ENCODE measurements at places on chromosomes 5 and 9.

GRCh38 chr5:37111426-37112382 lies 137.5 kb downstream of the CPLANE1 start:
- DNase-seq, result peak; percentile 16

DNA sequence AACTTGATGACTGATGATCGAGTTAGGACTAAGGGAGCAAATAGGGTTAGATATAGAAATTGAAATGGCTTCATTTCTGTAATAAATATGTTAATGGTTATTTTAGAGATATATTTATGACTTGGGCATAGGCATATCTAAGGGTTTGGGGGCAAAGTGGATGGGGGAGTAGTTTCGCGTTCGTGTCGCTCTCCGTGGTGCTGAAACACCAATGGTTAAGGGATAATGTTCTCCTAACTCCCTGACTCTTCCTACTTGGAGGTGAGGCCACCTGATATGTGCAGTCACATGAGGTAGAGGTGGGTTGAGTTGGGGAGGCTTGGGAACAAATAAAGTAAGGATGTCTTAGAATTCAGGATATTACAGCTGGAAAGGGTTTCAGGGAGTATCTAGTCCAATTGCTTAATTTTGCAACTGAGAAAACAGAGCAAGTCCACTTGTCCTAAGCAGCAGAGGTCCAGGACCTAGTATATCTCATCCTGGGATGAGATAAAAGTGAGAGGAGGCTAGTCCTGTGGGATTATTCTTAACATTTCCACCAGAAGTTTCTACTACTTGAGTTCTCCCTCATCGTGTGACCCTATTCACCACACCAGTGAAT lies 44.0 kb upstream of the MAP1B start:
- no peak for DNase-seq

DNA sequence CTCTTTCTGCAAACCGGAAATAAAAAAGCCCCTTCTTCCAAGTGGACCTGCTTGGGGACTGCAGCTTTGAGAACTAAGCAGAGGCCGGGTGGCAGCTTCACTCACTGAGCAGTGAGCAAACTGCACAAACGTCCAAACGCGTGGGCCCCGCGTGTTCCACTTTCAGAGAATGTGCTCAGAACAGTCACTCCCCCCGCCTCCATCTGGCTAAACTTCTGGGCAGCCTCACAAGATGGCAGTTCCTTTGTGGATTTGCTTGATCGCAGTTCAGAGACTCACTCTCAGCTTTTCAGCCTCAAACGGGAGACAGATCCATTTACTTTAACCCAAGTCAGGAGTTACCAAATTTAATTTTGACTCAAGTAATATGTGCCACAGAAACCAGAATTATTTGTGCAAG lies 216.6 kb downstream of the TLE1 start:
- no peak for DNase-seq

DNA sequence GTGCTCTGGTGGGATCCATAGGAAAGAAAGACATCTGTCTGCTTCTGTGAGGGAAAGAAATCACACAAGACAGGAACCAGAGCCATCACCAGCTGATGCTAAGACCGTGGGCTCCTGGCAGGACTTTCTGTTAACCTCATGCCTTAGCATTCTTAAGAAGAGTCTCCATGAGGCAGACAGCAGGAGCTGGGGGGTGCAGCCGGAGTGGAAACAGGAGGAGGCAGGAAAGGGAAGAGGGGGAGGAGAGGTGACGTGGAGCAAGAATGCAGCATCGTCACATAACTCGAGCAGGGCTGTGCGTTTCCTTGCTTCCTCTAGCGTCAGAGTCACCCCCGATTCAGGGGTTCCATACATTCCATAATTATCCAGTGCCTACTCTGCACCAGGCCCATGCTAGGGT lies 53.6 kb downstream of the ERGIC1 start:
- no peak for DNase-seq

GRCh38 chr5:128237000-128237399 lies 153.4 kb downstream of the SLC12A2 start:
- DNase-seq, result no peak

- no peak for DNase-seq
These were observed 65.3 kb downstream of the CDC14B start for GRCh38 chr9:96554326-96554725.

GRCh38 chr9:111916234-111916645 lies 19.6 kb downstream of the UGCG start:
- DNase-seq, result no peak

GRCh38 chr5:39578887-39579497 lies 154.2 kb upstream of the DAB2 start:
- DNase-seq, result no peak

GRCh38 chr9:133991214-133991921 lies 756 bp downstream of the VAV2 start:
- DNase-seq, result no peak

- DNase-seq, result no peak
These were observed 2.1 kb upstream of the GLIS3 start for GRCh38 chr9:4301971-4302427.

- DNase-seq, result no peak
These were observed 69.7 kb downstream of the DRD1 start for GRCh38 chr5:175374166-175374875.

DNA sequence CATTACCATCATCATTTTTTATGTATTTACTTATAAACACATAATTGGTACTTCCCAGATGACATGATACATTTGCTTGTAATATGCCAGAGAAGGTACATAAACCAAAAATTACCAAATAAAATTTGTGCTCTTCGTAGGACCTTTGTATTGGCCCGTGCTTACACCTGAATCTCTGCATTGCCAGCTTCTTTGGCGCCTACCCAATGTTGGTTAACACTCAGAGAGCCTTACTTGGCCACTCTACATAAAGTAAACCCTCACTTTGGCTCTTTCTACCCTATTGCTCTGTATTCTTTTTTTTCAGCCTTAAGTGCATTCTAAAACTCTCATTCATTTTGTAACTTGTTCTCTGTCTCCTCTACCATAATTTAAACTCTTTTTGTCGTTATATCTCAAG lies 148.1 kb upstream of the ZNF608 start:
- DNase-seq, result no peak

DNA sequence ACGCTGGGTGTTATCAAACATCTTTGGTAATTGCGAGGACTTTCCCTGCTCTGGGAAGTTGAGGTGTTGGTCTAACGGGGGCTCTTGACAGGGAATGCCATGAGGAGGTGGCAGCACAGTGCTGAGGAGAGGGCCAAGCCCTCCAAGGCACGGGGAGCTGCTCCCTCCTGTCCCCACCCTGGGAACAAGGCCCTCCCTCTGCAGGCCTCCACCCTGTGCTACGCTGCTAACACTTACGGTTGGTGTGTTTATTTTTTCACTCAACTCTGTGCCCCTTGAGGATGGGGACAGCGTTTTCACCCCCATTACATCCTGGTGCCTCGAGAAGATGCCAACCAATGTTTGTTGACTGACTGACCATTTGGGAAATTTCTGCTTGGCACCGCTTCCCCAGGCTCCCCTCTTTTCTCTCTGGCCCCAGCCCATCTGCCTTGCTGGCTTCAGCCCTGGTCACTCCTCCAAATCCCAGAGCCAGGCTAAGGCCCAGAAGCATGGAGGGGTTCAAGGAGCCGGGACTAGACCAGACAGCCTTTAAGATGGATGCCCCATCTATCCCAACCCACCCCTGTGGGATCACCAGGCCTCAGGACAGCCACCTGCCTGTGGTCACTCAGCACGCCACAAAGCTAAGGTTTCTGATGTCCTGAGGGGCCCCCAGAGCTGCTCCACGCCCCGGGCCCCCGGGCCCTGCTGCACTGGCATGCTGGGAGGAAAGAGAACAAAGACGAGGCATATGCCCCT lies 125.7 kb downstream of the BARX1 start:
- DNase-seq, result no peak

GRCh38 chr9:123637945-123638634 lies 282.1 kb downstream of the CRB2 start:
- DNase-seq, result peak; percentile 88

- no peak for DNase-seq
These were observed 19.1 kb downstream of the UGT3A2 start for GRCh38 chr5:36047384-36048160.

GRCh38 chr5:155983954-155984353 lies 343.0 kb upstream of the SGCD start:
- no peak for DNase-seq

DNA sequence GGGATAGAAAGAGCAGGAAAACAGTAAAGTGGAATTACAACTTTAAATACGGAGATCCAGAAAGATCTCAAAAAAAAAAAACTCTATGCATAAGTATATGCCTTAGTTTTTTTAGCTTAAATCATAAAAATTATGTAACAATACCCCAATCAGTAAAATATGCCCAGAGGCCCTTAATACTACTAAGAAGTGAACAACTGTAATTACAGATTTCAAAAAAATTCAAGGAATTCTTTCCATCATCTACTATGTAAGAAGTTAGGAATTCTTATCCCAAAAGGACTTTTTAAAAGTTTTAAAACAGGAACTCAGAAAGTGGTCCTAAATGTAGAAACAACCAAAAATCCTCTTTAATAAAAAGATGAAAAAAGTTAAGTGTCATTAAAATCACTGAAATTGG lies 111.3 kb downstream of the SSBP2 start:
- DNase-seq, result no peak

- DNase-seq, result no peak
These were observed 156.3 kb upstream of the MVB12B start for GRCh38 chr9:126170286-126170823.

GRCh38 chr5:175202463-175203068 lies 241.4 kb downstream of the DRD1 start:
- DNase-seq, result no peak

DNA sequence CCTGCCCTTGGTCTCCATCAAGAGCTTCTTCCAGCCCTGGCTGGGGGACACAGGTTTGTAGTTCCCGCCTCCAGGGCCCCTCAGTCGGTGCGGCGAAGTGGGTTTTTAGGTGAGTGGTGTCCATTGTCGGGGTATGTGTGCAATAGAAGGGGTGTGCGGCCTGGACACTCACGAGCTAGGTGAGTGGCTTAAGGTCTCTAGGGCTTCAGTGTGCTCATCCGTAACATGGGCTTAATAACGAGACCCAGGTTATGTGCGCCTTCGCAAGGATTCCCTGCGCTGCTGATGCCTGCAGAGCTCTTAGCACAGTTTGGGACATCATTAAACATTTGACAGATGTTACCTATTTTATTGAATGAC lies 656 bp downstream of the CEP78 start:
- DNase-seq, result no peak

- DNase-seq, result no peak
These were observed 95.0 kb downstream of the ADAMTSL1 start for GRCh38 chr9:18568973-18569372.

DNA sequence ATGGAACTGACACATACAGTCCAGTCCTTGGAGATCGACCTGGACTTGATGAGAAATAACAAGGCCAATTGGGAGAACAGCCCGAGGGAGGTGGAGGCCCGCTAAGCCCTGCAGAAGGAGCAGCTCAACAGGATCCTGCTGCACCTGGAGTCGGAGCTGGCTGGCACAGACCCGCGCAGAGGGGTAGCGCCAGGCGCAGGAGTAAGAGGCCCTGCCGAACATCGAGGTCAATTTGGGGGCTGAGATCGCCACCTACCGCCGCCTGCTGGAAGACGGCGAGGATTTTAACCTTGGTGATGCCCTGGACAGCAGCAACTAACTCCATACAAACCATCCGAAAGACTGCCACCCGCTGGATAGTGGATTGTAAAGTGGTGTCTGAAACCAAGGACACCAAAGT lies 1610.1 kb upstream of the ACO1 start:
- no peak for DNase-seq

DNA sequence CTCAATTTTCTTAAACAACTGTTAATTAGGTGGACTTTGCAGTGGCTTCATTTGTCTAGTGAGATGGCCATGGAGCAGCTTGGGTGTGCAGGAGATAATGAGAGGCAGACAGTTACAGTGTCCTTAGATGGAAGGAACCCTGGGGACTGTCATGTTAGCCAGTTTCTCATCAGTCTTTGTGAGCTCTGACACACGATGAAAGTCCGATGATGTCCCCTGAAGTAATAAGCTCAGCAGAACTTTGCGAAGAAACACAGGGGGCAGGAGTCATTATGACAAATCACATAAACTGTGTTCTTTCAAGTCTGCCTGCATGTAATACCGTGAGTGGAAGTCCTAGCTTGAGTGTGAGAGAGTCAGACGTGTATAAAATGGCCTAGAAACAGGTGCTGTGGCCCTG lies 201.8 kb downstream of the DRD1 start:
- no peak for DNase-seq

GRCh38 chr5:14218480-14218879 lies 75.3 kb downstream of the TRIO start:
- no peak for DNase-seq

GRCh38 chr5:41686191-41686590 lies 175.8 kb upstream of the PLCXD3 start:
- DNase-seq, result no peak

GRCh38 chr9:68597362-68597997 lies 56.8 kb upstream of the TMEM252 start:
- no peak for DNase-seq

DNA sequence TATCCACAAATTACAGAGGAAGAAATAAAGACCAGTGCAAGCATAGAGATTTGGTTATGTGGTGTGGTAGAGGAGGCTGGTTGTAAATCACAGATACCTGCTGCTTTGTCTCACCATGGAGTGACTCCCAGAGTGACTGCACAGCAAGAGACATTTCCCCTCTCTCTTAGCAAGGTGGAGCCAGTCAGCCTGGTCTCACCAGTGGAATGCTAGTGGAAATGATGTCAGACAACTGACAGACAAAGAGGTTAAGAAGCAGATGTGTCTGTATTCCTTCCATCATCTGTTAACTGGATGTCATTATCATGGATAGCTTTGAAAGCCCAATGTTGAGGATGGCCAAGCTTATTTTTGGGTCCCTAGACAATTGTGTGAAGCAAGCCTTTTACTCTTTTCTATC lies 509.4 kb upstream of the SEMA6A start:
- DNase-seq, result no peak

DNA sequence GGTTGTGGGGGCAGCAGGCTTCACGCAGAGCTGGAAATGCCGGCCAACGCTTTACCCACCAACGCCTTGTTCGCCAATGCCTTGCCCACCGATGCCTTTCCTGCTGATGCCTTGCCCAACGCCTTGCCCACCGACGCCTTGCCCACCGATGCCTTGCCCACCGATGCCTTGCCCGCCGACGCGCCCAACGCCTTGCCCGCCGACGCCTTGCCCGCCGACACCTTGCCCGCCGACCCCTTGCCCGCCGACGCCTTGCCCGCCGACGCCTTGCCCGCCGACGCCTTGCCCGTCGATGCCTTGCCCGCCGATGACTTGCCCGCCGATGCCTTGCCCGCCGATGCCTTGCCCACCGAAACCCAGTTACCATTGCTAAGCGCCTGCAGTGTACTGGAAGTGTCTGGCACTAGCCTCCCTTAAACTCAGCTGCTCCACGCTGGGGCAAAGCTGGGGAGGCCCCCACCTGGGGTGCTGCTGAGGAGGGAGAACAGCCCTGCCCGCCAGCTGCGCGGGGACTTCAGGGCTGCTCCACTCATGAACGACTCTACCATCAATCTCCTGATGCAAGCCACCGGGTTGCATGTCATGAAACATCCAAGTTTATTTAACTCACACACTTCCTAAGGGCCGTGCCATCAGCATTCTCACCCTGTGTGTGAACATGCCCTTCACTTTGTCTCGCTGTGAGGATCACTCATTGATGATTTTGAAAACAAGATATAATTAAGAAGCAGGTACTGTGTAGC lies 1.8 kb downstream of the SLC6A18 start:
- no peak for DNase-seq

- no peak for DNase-seq
These were observed 97.7 kb downstream of the NPR3 start for GRCh38 chr5:32808783-32809182.
